NCI-H187 (cell line): ENCODE measurements at places on chromosomes 13 and 19.

GRCh38 chr19:37979547-37980082 is 72.6 kb downstream of the SIPA1L3 start:
- DNase-seq = peak; percentile 26

- no peak for DNase-seq
Measured at GRCh38 chr13:62643007-62643483, 1227.4 kb upstream of the PCDH20 start.

- peak; percentile 44 for DNase-seq
Measured at GRCh38 chr19:17841810-17842662, 5.7 kb downstream of the JAK3 start.

DNA sequence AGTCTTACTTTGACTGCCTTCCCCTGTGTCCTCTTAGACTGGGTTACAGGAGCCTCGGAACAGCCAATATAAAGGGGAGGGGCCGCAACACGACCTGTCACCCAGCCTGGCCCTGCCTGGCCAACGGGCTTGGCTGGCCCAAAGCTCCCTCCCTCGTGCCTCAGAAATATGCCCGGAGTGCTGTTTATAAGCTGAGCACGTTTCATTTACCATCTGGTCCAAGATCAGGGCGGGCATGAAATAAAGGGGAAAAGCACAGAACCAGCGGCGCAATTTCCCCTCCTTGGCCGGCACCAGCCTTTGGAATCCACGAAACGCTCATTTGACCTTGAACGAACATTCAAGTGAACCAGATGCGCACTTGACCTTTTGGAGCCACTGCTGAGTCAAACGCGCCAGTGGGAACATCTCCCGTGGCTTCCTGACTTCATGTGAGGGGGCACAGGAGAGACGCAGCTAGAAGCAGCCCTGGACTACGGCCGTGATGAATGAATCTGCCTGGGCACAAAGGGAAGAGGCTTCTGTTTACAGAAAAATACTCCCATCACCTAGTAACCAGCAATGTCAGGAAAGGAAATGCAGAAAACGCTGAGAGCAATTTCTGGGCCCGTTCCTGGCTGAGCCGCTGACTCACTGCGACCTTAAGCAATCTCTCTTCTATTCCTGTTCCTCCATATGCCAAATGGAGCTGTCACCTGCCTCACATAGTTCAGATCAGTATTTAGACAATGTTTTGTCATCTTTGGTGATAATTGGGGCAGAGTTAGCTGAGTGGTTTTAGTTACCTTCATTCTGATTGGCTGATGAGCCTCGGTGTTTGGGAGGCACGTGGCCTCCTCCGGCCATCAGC is 53.3 kb downstream of the RFX2 start:
- DNase-seq = no peak

DNA sequence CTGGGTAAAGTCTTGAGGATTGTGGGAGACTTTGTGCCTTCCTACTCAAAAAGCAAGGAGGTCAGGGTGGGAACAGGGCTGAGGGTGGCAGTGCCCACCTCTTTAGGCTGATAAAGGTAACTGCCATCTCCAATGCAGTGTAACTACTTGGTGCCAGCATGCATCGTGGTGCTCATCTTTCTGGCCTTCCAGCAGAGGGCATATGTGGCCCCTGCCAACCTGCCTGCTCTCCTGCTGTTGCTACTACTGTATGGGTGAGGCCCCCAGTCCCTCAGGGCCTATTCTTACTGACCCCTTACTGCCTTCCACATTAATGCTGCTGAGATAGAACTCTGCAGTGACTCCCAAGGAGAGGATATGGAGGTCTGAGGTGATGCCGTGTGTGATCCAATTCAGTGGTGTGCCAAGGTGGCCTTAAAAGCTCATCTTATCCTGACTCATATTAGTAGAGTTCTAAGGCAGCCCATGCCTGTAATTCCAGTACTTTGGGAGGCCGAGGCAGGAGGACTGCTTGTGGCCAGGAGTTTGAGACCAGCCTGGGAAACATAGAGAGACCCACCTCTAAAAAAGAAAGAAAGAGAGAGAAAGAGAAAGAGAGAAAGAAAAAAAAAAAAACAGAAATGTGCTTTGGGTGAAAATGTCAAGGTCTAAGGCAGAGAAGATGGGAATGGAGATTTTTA is 9.7 kb upstream of the ARHGAP45 start:
- DNase-seq = peak; percentile 18

DNA sequence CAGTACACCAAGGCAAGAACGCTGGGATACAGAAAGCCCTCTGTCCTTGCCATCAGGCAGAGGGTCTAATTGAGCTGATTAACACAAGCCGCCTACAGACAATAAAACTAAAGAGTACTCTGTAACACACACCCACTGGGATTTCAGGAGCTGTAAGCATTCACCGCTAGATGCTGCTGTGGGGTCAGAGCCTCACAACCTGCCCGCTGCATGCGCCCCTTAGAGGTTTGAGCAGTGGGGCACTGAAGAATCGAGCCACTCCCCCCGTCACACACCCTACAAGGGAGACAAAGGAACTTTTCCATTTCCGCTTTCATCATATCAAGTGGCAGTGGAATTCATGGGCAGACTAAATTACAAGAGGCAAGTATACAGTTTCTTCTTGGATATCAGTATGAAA is 1080.6 kb downstream of the PCDH17 start:
- DNase-seq = no peak

GRCh38 chr13:20774746-20775145 is 985 bp upstream of the EEF1AKMT1 start:
- DNase-seq = no peak

DNA sequence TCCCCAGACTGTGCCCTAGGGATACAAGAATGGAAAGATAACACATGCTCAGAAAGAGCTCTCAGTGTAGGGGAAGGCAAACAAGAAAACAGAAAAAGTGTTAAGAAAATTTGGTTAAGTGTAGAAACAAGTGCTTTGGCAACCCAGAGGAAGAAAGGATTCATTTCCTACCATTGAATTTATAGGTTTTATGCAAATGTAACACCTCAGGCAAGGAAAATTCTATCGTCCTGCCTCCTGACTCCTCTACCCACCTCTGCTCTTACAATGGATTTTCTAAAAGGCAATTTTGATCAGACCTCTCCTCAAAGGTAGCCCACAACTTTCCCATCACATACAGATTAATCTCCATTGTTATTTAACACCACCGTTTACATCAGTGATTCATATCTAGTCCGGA is 298.7 kb downstream of the RFC3 start:
- DNase-seq = no peak

- no peak for DNase-seq
Measured at GRCh38 chr13:100535426-100536135, 53.0 kb downstream of the GGACT start.

DNA sequence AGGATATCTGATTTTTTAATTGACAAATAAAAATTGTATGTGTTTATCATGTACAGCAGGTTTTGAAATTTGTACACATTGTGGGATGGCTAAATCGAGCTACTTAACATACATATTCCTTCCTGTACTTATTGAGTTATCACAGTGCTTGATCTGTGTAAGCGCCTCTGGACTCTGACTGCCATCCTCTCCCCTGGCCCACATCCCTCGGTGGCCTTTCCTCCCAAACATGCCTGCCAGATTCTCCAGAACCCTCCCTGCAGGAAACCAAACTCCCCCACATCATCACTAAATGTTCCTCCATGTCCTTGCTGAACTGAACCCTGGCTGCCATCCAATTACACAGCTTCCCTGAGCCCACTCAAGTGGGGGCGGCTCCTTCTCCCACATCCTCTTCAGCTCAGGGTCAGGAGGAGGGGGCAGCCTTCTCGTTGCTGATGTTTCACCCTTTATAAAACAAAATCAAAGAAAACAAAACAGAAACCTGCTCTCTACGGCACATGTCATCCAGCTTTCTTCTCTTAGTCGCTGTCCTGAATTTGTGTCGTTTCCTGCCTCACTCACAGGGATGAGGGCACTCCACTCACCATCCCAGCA is 97.1 kb upstream of the SPATA13 start:
- DNase-seq = peak; percentile 1

DNA sequence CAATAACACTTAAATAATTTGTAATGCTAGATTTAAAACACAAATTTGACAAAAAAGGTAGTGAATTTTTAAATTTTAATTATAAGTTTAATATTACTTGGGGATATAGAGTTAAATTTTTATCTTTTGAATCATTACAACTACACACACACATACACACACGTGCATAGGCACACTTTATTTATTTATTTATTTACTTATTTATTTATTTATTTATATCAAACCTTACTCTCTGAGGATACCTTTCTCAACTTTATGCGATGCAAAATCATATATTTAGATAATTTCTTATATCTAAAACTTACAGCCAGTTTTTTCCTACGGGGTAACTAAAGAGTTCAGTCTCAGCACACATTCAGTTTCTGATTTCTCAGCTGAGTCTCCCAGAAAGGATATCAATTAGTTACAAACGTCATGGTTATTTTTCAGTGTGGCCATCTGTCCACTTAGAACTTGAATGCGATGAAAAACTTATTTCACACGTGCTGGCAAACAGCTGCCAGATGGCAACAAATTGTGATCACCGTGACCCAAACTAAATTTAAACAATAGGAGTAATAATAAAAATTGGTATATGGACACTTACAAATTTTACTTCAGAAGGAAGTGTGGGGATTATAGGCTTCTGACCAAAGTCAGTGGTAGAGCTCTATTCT is 683.1 kb upstream of the PRR20A start:
- no peak for DNase-seq

- DNase-seq = no peak
Measured at GRCh38 chr13:22176968-22177520, 506.2 kb downstream of the FGF9 start.

DNA sequence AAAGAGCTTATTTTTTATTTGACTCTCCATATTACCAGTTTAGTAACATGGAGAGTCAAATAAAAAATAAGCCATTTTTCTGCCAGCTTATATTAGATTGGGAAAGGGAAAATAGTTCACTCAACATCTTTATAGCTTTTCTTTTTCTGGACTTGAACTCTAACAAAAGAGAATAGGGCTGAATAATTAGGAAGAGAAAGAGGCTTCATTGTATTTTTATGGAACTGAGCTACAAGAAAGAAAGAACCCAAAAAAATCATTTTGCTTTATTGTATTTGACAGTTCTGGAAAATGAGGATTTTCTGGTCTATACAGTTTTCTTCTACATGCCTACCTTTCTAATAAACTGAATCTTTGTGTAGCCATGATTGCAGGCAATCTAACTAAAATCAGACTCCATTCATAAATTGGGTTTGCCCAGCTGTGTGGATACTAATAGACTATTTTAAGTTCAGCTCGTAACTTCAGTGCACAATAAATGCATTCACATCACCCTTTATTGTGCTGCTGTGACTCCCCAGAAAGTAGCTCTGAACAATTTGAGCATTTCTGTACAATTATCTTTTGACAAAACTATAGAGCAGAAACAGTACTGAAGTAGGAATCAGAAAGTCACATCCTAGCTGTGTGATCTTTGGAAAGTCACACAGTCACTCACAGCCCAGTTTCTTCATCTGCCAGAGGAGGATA is 115.3 kb downstream of the STOML3 start:
- DNase-seq = no peak

GRCh38 chr13:67854990-67855389 is 624.9 kb upstream of the PCDH9 start:
- no peak for DNase-seq

DNA sequence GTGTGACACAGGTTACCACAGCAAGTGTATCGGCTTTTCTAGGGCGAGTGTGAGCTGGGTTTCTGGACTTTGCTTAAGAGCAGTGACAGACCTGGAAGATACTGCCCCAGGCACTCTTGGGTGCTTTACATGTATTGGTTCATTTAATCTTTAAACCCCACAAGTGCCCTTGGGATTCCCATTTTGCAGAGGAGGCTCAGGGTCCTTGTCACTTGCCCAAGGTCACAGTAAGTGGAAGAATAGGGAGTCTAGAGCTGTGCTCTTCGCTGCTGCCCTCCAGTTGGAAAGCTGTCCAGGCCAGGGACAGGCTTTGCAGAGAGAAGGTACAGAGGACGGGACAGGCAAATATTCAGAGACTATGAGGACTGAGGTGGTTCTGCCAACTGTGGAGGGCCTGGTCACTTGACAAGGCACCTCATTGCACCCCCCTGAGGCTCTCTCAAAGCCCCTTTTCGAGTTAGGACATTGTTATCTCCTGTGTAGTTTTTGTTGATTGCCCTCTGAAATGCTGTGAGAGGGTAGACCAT is 42.4 kb downstream of the BBC3 start:
- no peak for DNase-seq

DNA sequence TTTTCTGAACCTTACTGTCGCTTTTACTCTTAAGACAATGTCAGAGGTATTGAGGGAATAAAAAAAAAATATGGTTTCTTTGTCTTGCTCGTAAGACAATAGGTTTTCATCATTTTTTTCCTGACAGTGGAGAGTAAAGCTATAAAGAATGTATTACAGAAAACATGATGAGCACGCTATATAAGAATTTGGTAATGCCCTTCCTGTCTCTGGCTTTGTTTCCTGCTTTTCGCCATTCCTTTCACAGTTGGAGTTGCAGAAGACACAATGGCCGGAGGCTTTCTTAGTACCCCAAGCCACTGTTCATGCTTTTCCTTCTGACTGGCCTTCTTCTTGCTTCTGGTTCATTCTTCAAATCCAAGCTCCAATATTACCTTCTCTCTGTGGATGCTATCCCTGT is 101.0 kb upstream of the DACH1 start:
- no peak for DNase-seq

GRCh38 chr13:84831666-84832657 is 949.7 kb upstream of the SLITRK1 start:
- DNase-seq = no peak

DNA sequence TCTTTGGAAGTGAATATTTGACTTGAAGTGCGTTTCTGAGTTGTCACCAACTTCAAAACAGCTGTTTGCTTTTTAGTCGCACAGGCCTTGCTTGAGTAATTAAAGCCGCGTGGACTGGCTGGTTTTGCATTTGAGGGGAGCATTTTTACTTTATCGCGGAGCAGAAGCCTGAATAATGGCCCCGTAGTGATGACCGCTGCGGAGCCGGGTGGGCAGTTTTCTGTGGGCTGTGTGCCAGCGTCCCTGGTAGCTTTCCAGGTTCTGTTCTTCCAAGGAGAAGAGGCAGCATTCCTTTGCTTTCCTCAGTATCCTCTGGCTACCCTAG is 1.1 kb downstream of the NAA16 start:
- no peak for DNase-seq

DNA sequence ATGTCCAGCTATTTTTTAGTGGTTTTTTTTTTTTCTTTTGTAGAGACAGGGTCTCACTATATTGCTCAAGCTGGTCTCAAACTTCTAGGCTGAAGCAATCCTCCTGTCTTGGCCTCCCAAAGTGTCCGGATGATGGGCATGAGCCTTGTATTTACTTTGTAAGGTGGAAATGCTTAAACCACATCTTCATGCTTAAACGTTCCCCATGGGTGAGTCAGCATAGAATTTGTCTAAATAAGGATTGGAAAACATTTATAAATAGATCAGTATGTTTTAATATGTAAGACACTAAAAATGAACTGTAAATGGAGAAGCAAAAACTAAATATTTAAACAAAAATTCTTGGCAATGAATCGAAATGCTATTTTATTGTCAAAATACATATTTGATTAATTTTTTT is 698.0 kb downstream of the PCDH9 start:
- DNase-seq = no peak

- peak; percentile 44 for DNase-seq
Measured at GRCh38 chr13:28819735-28820098, 422 bp upstream of the MTUS2 start.

DNA sequence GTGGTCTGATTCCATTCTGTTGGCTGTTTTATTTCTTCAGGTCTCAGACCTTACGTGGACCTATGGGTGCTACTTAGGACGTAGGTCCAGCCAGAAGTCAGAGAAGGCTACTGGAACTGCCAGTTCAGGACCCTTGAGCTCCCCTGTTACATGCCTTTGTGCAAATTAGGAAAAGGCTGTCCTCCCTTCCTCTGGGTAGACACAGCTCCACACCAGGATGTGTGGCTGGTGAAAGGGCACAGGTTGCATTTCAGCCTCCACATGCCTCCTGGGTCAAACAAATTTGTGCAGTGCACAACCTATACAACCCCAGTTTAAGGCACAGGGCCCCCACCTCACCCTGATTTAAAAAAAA is 43.9 kb upstream of the MAP3K10 start:
- no peak for DNase-seq
